ENCODE measurements at places on chromosomes 11 and 22.

- DNase-seq: no peak
Measured at GRCh38 chr11:17387811-17388210, 648 bp downstream of the KCNJ11 start.

DNA sequence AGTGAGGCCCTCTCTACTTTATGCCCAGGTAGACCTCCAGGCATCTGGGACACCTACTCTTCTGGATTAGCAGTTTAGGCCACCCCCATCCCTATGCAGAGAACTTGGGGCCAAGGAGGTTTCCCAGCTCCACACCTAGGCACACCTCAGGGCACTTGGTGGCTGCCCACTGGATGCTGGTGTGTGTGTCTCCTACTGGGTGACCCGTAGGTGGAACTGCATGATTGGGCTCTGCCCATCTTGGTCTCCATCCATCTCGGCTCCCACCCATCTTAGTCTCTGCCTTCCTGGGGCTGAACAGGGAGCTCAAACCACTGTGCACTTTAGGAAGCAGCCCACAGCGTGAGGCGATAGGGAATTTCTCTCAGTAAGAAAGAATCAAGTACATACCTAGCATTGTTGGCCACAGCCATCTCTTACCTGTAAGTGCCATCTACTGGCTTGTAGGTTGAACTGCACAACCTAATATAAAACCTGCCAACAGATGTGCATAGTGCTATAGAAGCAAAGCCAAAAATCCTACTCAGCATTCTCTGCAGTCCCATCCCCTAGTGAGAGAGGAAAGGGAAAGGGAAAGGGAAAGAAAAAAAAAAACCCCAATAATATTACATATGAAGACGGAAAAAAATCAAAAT is 61.6 kb upstream of the PTPN5 start:
- peak; percentile 32 for DNase-seq

GRCh38 chr11:70901951-70902521 is 350.3 kb downstream of the SHANK2 start:
- peak; percentile 62 for DNase-seq

DNA sequence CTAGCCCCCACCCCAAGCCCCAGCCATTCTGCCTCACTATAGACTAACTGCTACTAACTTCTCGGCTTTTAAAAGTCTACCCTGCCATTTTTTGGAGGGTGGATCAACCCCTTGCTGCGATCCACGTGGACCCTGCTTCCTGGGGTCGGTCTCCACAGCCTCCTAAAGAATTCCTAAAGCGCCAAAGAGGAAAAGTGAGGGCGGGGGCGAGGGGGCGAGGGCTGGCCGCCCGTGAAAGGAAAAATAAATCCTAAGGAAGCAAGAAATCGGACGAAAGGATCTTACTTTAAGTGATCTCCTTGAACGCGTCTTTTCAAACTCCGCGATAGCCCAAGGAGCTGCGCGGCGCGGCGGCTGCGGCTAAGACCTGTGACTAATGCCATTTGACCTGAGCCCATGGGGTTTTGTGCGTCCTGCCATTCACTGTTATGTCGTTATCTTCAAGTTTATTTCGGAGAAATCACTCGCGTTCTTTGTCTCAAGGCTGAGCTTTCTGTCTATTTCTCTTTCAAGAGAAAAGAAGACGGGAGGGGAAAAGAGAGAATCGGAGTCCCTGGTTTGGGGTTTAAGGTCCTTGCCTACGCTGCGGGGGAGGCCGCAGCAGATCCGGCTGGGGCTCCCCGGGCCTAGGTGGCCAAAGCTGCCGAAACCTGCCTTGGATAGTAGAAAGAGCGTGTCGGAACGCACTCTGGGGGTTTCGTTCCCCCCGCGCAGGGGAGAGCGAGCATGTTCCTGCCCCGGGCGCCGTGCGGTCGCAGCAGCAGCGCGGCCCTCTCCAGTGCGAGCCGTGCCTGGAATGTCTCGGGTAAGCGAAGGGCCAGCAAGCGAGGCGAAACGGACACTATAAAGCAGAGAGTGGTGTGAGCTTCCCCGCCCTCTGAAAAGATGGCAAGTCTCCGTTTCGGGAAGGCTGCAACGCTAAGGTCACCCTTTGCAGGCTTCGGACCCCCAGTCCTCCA is 2.8 kb upstream of the DBX1 start:
- peak; percentile 53 for DNase-seq

GRCh38 chr11:73194034-73194507 is 24.0 kb upstream of the P2RY2 start:
- no peak for DNase-seq
